Smooth muscle cell of the brain vasculature (primary cell): ENCODE measurements at places on chromosomes 12 and 14.

DNA sequence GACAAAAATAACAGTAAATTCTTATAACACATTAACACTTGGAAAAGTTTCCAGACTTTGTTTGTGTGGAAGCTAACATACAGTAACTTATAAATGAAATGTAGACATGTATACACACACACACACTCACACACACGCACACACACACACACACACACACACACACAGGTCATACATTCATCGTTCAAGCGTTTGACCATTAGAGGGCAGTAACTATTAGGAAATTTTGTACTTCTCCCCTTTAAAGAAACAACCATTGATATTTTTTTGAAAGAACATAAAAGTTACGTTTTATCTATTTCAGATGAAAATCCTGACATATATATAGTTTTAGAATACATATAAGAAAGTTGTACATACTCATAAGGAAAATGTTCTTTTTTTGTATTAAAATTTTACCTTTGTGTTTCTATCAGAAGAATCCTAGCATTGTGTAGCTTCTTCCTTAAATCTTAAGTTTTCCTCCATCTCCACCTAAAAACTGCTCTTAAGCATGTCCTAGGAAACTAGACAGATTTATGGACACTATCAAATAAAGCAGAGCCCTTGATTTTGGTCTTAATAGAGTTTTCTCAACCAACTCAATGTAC, 29.0 kb downstream of the PTPRQ start:
- peak; percentile 28 for DNase-seq

GRCh38 chr12:55392032-55392795, 8.1 kb upstream of the OR6C65 start:
- DNase-seq: no peak

DNA sequence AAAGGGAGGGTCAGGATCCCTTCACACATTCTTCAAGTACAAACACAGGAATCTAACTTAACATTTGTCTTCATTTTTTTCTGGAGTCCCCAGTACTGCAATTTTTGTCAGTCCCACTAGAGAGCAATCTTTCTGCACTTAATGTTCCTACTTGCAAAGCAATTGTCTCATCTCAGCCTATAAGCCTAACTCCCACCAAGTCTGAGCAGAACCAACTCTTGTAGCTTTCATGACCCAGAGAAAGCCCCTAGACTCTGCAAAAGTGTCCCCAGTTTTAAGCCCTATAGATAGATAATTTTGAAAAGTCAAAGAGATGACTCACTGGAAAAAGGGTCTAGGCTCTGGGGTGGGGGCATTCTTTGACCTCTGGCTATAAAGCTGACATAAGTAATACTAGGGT, 1.8 kb upstream of the ZBTB39 start:
- DNase-seq: no peak

DNA sequence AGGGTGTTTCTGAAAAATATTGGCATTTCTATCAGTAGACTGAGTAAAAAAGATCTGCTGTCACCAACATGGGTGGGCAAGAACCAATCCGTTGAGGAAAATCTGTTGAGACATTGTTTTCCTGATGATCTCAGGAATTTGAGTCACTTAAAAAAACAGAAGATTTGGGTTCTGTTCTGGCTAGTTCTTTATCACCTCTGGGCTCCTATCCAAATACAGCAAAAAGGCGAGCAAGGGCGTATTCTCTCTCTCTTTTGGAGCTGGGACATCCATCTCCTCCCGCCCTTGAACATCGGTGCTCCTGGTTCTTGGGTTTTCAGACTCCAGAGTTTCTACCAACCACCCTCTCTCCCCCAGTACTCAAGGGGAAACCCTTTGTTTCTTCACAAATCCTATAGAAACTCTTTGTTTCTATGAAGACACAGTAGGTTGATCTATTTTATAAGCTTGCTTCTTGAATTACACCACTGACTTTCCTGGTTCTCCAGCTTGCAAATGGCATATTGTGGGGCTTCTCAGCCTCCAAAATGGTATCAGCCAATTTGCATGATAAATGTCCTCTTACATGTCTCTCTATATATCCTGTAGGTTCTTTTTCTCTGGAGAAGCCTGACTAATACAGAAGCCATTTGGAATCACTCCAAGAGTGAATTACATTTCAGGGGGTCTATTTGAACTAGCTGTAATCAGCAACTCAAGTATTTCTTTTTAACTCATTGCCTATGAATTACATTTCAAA, 263.9 kb upstream of the TMTC1 start:
- DNase-seq: no peak

DNA sequence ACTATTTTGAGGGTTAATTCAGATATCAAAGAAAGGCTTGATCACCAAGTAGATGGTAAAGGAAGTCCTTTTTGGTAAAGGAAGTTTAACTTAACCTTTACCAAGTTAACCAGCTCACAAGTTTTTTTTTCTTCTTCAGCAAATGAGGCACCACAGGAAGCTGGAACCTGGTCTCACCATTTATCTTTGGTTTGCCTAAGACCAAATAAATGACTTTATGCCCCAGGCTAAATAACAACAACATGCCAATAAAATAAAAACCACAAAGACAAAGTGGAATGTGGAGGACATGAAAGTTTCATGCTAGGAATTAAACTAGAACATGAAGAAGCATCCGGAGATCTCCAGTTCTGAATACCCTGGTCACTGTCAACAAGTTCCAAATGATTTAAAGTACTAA, 116.8 kb upstream of the PRICKLE1 start:
- no peak for DNase-seq

- DNase-seq: no peak
These were observed 50.7 kb downstream of the SCARB1 start for GRCh38 chr12:124812979-124813378.

GRCh38 chr12:126210448-126210847, 1145.2 kb downstream of the AACS start:
- DNase-seq: no peak

DNA sequence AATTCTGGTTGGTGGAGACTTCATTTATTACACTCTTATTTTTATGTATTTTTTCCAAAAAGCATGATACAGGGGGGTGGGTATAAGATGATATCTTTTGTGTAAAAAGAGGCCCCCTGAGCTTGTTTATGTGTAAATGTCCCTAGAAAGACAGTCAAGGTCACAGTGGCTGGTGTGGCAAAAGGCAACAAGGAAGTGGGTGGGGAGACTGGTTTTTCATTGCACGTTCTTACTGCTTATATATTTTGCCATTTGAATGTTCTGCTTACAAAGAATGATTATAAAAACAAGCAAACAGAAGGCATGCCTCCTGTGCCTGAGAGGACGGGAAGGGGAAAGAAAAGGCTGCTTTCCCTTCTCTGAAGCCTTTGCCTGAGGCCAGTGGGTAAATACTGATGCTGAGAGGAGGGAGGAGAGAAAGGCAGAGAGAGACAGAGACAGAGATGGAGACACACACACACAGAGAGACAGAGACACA, 24.1 kb upstream of the ADIPOR2 start:
- no peak for DNase-seq

DNA sequence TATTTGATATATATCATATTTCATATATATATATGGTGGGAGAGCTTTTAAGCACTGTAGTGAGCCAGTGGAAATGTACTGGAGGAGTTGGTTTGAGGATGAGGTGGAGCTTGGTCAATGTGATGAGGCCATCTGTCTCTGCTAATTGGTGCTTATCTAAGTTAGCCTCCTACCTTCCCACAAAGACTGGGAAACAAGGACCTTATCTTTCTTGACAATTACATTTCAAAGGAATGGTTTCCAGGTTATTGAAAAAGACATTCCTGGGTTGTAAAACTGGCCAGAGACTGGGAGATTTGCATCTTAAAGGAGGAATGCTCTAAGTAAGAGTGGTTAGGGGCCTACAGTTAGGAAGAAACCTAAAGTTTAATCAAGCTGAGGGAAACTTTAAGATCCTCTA, 212.8 kb upstream of the SYT1 start:
- no peak for DNase-seq
